NCI-H1105 (cell line): ENCODE measurements at places on chromosomes 2 and 18.

- no peak for DNase-seq
Measured at GRCh38 chr2:88067189-88067588, 436 bp upstream of the SMYD1 start.

DNA sequence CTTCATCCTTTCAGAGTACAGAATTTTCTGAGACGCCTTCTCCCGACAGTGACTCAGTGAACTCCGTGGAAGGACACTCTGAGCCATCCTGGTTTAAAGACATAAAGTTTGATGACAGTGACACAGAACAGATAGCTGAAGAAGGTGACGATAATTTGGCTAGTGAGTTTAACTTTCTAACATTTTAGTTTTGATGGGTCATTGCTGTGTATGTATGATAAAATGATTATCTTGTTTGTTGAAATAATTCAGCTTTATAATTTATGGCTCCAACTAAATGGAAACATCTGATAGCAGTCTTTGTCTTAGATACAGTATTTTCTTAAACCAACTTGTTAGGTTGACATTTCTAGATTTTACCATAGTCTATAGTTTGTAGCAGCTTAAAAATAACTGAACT lies 38.1 kb downstream of the PIKFYVE start:
- no peak for DNase-seq

GRCh38 chr2:46748735-46749531 lies 166.7 kb downstream of the MCFD2 start:
- no peak for DNase-seq

DNA sequence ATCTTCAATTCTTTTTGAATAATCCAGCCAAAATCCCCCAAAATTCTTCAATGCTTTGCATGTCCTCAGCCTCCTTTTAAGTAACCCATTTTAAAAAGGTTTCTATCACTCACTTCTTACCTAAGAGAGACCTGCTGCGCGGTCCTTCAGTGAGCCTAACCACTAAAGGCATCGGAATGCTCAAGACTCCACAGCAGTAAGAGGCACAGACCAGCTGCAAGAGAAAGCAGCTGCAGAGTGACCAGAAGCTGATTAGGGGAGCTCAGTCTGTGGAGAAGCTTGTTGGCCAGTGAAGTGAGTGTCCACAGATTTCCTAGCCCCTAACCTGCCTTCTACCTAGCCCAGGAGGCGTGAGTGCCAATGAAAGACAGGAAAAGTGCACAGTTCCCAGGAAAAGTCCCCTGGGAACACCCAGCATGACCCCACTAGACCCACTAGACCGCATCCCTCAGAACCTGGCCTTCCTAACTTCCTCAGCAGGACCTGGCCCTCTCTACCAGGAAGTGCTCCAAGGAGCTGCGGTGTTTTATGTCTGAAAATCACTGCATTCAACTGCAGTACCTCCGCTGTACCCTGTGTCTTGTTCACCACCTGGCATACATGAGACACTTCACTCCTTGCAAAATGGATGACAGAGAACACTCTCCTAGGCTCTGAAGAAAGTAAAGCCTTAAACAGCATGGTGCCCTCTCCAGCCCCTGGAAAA lies 10.1 kb downstream of the MBOAT2 start:
- no peak for DNase-seq

- peak; percentile 83 for DNase-seq
Measured at GRCh38 chr2:223560749-223561435, 41.3 kb downstream of the SCG2 start.

DNA sequence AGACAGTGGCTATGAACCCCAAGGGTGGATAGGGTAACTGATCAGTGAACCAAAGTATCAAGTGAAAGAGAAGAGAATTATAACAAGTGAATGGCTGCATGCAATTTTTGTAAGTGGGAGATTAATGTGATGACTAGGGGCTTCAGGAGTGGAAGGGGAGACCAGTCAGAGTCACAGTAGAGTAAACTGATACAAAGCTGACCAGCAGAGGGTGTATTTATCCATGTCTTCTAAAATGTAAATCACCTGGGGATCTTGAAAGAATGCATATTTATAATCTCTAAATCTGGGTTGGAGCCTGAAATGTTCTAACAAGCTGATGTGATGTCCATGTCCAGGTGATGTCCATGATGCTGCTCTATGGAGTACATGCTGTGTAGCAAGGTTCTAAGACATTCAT lies 1351.3 kb upstream of the CHAC2 start:
- DNase-seq, result no peak

GRCh38 chr2:101307503-101307902 lies 998 bp downstream of the RNF149 start:
- no peak for DNase-seq

- DNase-seq, result no peak
Measured at GRCh38 chr2:53913721-53914120, 54.0 kb upstream of the GPR75 start.

DNA sequence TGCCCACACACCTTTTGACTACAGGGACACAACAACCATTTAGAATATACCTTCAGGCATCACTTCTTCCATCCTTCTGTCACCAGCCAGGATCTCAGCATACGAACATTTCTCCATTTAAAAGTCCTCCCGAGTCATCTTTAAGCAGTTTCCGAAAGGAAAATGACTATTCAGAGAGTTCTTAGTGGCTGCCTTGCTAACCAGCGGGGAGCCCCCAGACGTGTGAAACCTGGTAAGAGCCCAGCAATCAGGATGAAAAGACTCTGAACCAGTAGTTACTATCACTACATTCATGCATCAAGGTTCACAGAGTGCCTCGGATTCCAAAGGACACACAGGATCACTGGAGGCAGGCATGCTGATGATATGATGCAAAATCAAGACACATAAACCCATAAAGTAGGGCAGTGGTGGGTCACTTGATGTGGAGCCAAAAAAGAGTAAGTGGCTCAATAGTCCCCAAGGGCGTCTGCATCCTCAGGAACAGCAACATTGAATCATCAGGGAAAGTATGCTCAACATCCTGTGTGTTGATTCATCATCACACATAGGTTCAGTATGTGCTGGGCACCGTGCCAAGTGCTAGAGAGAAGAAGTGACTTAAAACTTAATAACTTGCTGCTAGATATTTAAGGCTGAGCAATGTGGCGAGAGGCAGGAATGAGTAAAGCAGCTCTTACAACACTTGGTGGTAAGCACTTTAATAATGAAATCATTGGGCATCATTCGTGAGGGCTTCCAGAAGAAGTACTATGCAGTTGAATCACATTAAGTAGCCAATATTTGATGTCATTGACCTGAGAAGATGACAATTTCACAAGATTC lies 4.4 kb downstream of the CCL20 start:
- no peak for DNase-seq

DNA sequence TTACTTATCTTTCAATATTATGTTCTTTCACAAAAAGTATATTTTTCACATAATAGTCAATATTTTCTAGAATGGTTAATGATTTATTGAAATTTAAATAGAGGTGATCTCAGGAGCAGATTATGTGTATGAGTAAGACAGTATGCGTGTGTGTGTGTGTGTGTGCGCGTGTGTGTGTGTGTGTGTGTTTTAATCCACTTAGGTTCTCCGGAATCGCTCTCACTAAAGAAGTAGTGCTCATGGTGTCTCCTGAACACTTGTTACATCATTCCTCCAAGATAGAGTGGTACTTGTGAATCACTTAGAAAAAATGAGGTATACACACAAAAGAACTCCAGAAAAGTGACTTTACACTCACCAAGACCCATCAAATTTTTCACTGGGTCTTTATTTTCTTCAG lies 91.0 kb upstream of the KCNH7 start:
- no peak for DNase-seq

- peak; percentile 49 for DNase-seq
Measured at GRCh38 chr2:231680285-231680991, 27.9 kb upstream of the PTMA start.

DNA sequence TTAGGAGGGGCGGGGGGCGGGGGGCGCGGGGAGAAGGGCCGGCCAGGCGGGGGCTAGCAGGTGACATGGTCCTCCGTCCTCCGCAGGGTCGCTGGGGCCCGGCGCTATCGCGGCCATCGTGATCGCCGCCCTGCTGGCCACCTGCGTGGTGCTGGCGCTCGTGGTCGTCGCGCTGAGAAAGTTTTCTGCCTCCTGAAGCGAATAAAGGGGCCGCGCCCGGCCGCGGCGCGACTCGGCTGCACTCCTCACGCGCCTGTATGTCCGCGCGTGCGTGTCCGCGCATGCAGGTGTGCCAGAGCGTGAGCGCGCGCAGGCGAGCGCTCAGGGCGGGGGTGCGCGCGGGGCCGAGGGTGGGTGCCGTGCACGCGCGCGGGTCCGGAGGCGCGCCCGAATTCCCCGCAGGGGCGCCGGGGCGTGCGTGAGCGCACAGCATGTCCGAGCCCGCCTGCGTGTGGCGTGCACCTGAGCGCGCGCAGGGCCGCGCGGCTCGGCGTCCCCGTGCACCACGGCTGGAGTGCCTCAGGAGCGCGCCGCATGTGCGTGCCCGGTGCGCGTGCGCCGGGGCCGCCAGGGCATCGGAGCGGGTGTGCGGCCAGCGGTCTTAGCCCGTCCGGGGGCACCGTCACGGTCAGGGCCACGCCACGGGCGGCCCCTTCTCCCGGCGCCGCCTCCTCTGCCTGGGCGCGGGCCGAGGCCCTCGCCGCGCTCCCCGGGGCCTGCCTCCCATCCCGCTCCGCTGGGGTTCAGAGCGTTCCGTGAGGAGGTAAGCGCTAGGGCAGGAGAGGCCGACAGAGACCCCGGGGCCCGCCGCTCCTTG lies 6.3 kb downstream of the SNORC start:
- DNase-seq, result peak; percentile 51

GRCh38 chr18:3914833-3915610 lies 465.1 kb downstream of the TGIF1 start:
- DNase-seq, result no peak

- DNase-seq, result no peak
Measured at GRCh38 chr2:23692263-23692662, 234.7 kb downstream of the ATAD2B start.

- no peak for DNase-seq
Measured at GRCh38 chr2:226694149-226694548, 105.5 kb downstream of the IRS1 start.

DNA sequence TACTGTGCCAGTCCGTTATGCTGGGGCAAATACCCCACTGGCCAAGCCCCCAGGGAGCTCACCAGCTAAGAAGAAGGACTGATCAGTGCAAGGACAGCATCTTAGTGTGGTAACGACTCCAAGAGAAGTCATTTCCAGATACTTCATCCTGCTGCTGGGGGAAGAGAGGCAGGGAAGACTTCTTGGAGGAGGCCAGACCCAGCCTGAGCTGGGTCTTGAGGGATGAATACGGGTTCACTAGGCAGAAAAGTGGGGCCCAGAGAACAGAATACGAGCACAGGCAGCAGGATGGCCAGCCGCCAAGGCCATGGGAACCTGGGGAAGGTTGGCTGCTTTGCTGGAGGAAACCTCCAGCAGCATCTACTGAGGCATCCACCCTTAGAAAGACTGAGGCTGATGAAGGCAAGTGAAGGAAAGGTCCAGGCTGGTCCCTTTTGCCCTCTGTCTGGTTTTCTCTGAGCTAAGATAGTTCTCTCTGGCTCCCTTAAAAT lies 84.1 kb downstream of the GLI2 start:
- DNase-seq, result no peak

GRCh38 chr2:9914384-9915065 lies 37.0 kb upstream of the GRHL1 start:
- DNase-seq, result no peak
